ENCODE measurements at places on chromosomes 3 and 15. TPM values are rescaled to one million over a fixed set of nuclear protein-coding genes. Genes with fewer than 3 reads are reported as not detected.

Gene CCR3
- not detected for total RNA-seq

Gene CHRFAM7A
- 0.96 TPM for total RNA-seq

Gene WDR76
- 11.2 TPM for total RNA-seq

Gene WNT5A
- 13.8 TPM for total RNA-seq

Gene KCNH8
- 10.0 TPM for total RNA-seq

Gene RARB
- 26.3 TPM for total RNA-seq

Gene CCR8
- total RNA-seq, result not detected

Gene NTRK3
- not detected for total RNA-seq

Gene CD86
- not detected for total RNA-seq

DNA sequence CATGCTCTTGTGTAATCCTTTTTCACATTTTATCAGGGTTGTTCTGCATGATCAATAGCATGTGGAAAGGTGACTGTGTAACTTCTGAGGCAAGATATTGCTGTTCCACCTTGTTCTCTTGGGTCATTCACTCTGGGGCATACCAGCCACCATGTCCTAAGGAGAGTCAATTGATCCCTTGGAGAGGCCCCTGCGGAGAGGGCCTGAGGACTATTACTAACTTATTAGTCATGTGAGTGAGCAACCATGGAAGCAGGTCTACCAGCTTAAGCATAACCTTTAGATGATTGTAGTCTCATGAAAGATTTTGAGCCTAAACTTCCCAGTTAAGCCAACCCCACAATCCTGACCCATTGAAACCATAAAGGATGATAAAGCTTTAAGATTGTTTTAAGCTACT, 22.0 kb upstream of the COL6A5 start:
- H3K4me3 ChIP-seq, result no peak overlapping the region
- no peaks in the 10 kb centered on the region for H3K36me3 ChIP-seq
- H3K4me1 ChIP-seq, result no peaks in the 10 kb centered on the region

DNA sequence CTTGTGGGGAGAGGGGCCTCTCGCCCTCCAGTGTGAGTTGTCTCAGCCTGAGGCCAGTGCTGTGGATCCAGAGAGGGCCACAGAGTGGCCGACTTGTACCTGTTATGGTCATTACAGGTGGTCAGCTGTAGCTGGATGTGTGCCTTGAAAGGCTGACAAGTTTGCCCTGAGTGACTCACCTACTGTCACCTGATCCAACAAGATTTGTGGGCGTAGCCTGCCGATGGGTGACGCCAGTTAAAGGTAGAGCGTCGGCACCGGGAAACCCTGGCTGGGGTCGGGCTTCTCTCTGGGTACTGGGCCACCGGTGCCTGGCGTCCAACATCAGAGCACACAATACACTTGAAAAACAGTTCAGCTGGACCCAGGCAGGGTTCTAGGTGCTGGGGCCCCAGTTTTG, 2.8 kb upstream of the ISG20 start:
- peaks cover 13% of the 10 kb centered on the region for H3K4me1 ChIP-seq
- H3K27ac ChIP-seq, result peak overlapping the region; percentile 46
- DNase-seq, result no peak
- H3K36me3 ChIP-seq, result peaks cover 10% of the 10 kb centered on the region

- no peak overlapping the region for H3K27ac ChIP-seq
- no peaks in the 10 kb centered on the region for H3K27me3 ChIP-seq
- peaks cover 10% of the 10 kb centered on the region for H3K36me3 ChIP-seq
- no peaks in the 10 kb centered on the region for H3K4me1 ChIP-seq
- no peak overlapping the region for H3K4me3 ChIP-seq
- DNase-seq, result no peak
Measured at GRCh38 chr15:83225449-83225848, 17.8 kb upstream of the HDGFL3 start.

DNA sequence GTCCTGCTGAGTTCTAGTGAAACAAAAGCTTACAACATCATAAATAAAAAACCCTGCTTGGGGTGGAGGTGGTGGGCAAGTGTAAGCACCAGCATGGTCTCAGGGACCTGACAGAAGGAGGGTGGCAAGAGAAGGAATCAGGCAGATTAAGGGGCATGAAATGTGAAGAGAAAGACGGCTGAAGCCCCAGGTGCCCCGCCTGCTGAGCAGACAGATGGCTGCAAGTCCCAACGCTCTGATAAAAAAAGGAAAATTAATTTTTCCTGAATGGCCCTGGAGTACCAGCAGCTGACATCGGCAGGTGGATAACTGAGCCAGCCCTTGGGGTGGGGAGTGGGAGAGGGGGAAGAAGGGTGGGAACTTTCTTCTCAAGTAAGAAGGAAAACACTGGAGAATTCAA, 137.9 kb downstream of the XXYLT1 start:
- no peak for DNase-seq
- no peak overlapping the region for H3K4me3 ChIP-seq
- H3K27ac ChIP-seq, result no peak overlapping the region
- no peaks in the 10 kb centered on the region for H3K36me3 ChIP-seq
- peaks cover 4% of the 10 kb centered on the region for H3K4me1 ChIP-seq

DNA sequence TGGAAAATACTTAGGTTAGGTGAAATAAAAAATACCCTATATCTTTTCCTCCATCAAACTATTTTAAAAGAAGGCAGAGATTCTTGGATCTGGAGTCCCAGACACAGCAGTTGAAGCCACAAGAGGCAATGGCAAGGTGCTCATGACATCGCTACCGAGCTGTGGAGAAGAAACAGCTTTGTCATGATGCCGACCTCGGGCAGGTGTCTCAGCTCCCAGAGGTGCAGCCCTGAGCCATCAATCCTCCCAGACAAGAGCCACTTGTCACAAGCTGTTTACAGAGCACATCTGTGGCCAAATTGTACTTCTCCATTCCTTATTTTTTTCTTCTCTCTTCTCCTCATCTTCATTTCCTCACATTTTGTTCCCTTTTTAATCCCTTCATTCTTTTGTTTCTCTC, 50.8 kb downstream of the GPR176 start:
- DNase-seq, result no peak
- H3K27me3 ChIP-seq, result peaks cover 11% of the 10 kb centered on the region
- H3K36me3 ChIP-seq, result no peaks in the 10 kb centered on the region
- peaks cover 22% of the 10 kb centered on the region for H3K4me1 ChIP-seq

- no peaks in the 10 kb centered on the region for H3K27me3 ChIP-seq
- DNase-seq, result no peak
- H3K4me3 ChIP-seq, result no peak overlapping the region
Measured at GRCh38 chr15:100658895-100659294, 56.5 kb downstream of the ASB7 start.

- H3K27ac ChIP-seq, result no peak overlapping the region
- H3K4me3 ChIP-seq, result no peak overlapping the region
- DNase-seq, result no peak
Measured at GRCh38 chr3:15512166-15512565, 9.3 kb downstream of the COLQ start.

DNA sequence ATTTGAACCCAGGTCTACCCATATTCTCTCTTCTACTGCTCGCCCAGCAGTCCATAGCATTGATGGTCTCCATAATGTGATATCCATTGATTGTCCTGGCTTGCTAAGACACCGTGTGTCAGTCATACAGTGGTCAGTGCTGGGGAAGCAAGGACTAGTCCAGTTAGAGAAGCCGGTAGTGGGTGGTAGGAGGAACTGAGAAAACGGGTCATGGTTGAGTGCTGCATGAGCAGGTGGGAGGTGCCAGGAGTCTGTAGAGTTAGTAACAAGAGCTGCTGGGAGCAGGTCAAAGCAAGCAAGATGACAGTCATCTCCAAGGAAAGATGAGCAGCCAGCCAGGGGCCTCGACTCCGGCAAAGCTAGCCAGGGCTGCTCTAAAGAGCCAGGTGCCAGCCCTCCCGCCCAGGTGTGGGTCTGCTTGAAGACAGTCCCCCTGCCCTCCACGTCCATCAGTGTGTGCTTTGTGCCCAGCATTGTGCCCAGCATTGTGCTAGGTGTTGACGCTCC, 29.5 kb upstream of the USP3 start:
- no peak for DNase-seq
- H3K27me3 ChIP-seq, result peaks cover 14% of the 10 kb centered on the region
- H3K36me3 ChIP-seq, result no peaks in the 10 kb centered on the region
- peaks cover 30% of the 10 kb centered on the region for H3K4me1 ChIP-seq

GRCh38 chr3:176584413-176585176, 612.7 kb downstream of the TBL1XR1 start:
- no peaks in the 10 kb centered on the region for H3K27me3 ChIP-seq
- peaks cover 6% of the 10 kb centered on the region for H3K36me3 ChIP-seq
- no peaks in the 10 kb centered on the region for H3K4me1 ChIP-seq
- no peak overlapping the region for H3K27ac ChIP-seq
- H3K4me3 ChIP-seq, result no peak overlapping the region
- DNase-seq, result no peak

GRCh38 chr3:113405180-113405579, 36.1 kb downstream of the CFAP44 start:
- no peak overlapping the region for H3K27ac ChIP-seq

GRCh38 chr15:25655207-25655948, 207.7 kb downstream of the ATP10A start:
- no peaks in the 10 kb centered on the region for H3K36me3 ChIP-seq
- no peak overlapping the region for H3K27ac ChIP-seq
- no peak overlapping the region for H3K4me3 ChIP-seq
- no peak for DNase-seq
- no peaks in the 10 kb centered on the region for H3K27me3 ChIP-seq
- peaks cover 7% of the 10 kb centered on the region for H3K4me1 ChIP-seq

DNA sequence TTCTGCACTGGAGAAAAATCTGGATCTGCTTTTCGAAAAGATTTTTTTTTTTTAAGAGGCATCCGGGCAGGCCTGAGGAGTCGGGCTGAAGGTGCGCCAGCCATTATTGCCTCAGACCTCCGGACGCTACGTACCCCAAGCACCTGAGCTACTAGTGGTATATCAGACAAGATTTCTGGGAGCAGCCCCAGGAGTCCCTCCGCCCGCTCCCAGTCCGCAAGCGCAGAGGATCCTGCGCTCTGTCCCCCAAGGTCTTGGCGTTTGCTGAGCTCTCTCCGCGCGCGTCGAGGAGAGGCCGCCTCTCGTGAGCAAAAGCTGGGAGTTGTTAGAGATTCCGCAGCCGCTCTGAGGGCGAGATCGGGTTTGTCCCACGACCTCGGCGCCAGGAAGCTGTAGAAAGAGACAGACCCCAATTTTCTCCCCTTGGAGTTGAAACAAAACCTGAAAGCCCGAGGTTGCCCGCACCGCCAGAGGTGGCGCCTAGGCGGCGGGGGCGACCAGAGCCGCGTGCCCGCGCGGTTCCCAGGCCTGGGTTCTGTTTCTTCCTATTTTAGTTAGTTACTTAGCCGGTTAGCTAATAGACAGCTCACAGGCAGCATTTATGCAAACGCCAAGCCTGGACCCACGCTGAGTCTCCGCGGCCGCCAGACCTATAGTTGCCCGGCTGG, 72.5 kb upstream of the POLG start:
- H3K4me3 ChIP-seq, result peak overlapping the region; percentile 5
- peaks cover 98% of the 10 kb centered on the region for H3K27me3 ChIP-seq
- peak overlapping the region; percentile 49 for H3K27ac ChIP-seq

GRCh38 chr3:19765954-19766353, 168.1 kb downstream of the EFHB start:
- no peaks in the 10 kb centered on the region for H3K27me3 ChIP-seq
- H3K36me3 ChIP-seq, result no peaks in the 10 kb centered on the region
- peaks cover 21% of the 10 kb centered on the region for H3K4me1 ChIP-seq
- H3K27ac ChIP-seq, result no peak overlapping the region
- no peak overlapping the region for H3K4me3 ChIP-seq

GRCh38 chr3:150202711-150203110, 205.4 kb upstream of the TSC22D2 start:
- H3K4me1 ChIP-seq, result no peaks in the 10 kb centered on the region
- no peak for DNase-seq
- H3K4me3 ChIP-seq, result no peak overlapping the region
- H3K27ac ChIP-seq, result no peak overlapping the region

GRCh38 chr3:186552408-186553031, 8.3 kb upstream of the CRYGS start:
- no peaks in the 10 kb centered on the region for H3K4me1 ChIP-seq
- DNase-seq, result no peak
- H3K36me3 ChIP-seq, result peaks cover 12% of the 10 kb centered on the region
- H3K27me3 ChIP-seq, result no peaks in the 10 kb centered on the region
- H3K4me3 ChIP-seq, result no peak overlapping the region
- H3K27ac ChIP-seq, result no peak overlapping the region

- H3K36me3 ChIP-seq, result no peaks in the 10 kb centered on the region
- peaks cover 8% of the 10 kb centered on the region for H3K27me3 ChIP-seq
- H3K4me1 ChIP-seq, result no peaks in the 10 kb centered on the region
- H3K27ac ChIP-seq, result no peak overlapping the region
- no peak overlapping the region for H3K4me3 ChIP-seq
- no peak for DNase-seq
Measured at GRCh38 chr3:46500656-46501635, 3.2 kb downstream of the RTP3 start.

DNA sequence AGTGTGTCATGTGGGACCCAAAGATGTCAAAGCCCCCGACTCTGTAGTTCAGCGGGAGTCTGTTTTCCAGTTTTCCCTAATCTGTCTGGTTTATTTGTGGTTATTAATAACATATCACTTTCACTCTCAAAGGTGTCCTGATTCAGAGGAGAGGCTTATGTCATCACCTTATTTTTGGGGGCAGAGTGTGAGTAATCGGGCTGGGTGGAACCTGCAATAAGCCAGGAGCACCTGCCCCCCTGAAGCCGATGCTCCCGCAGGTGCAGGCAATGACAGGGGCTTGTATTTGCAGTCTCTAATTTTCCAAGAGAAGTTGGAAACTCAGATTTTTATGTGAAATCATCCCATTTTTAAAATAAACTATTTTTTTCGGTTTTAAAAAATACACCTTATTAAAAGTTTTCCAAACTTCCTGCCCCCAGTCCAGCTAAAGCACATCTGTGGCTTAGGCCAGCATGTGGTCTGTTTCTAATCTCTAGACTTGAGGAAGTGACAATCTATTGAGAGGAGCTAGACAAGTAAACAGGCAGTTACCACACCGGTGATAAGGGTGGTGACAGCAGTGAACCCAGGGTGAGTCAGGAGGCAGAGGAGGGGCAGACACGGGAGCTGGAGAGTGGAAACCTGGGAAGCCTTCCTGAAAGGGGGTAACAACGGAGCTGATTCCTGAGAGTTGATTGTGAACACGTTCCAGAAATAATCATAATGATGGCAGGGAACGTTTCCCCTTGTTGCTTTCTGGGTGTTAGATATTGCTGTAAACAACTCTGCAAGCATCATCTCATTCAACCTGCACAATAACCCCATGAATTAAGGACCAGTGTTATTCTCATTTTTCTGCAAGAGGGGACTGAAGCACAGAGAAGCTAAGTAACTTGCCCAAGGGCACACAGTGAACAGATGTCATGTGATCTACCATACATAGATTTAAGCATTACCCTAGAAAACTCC, 37.2 kb downstream of the BHLHE40 start:
- no peaks in the 10 kb centered on the region for H3K36me3 ChIP-seq
- peak overlapping the region; percentile 82 for H3K27ac ChIP-seq
- no peak overlapping the region for H3K4me3 ChIP-seq
- DNase-seq, result no peak
- H3K27me3 ChIP-seq, result peaks cover 60% of the 10 kb centered on the region
- peaks cover 21% of the 10 kb centered on the region for H3K4me1 ChIP-seq

DNA sequence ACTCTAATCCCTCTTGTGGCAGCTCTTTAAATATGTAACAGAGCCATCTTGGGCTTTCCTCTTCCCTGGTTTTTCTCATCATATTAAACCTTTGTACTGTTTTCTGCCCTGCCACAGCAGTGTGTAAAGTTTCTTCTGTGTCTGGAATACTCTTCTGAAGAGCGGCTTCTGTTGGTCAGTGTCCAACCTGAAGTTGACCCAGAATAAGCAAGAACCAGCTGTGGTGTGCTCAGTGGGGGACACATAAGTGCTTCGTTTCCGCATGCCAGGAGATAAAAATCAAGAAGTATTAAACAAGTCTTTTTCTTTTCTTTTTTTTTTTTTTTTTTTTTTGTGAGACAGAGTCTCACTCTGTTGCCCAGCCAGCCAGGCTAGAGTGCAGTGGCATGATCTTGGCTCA, 173.2 kb upstream of the CHRM5 start:
- no peaks in the 10 kb centered on the region for H3K36me3 ChIP-seq
- H3K4me3 ChIP-seq, result no peak overlapping the region
- H3K4me1 ChIP-seq, result peaks cover 10% of the 10 kb centered on the region
- H3K27me3 ChIP-seq, result no peaks in the 10 kb centered on the region
